ENCODE measurements at places on chromosomes 3 and 15.
A peak's percentile ranks its signal among the peaks of the same experiment; 100 is the strongest.

GRCh38 chr3:57755741-57756527 is at the start of gene SLMAP:
SLMAP (plus strand) TSS chr3:57756309; CDS start chr3:57757652, 1,343 bp downstream.
- peak; percentile 97 for DNase-seq

GRCh38 chr3:140850210-140850955 is 91.3 kb upstream of the SLC25A36 start:
- DNase-seq = no peak

DNA sequence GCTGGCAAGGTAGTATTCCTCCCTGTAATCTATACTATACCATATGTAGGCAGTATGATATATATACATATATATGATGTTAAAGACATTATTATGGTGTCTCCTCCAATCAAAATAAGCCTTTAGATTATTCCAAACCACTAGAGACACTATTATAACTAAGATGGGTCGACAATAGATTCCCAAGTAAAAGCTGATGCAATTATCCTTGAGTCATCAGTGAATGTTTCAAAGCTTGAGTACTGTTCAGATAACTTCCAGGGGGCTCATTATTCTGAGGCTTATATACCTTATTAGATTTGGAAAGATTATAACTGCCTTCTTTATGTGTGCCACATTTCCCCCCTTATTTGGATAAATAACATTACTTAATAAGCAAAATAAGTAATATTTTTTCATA is 11.9 kb upstream of the C3orf38 start:
- DNase-seq = no peak

DNA sequence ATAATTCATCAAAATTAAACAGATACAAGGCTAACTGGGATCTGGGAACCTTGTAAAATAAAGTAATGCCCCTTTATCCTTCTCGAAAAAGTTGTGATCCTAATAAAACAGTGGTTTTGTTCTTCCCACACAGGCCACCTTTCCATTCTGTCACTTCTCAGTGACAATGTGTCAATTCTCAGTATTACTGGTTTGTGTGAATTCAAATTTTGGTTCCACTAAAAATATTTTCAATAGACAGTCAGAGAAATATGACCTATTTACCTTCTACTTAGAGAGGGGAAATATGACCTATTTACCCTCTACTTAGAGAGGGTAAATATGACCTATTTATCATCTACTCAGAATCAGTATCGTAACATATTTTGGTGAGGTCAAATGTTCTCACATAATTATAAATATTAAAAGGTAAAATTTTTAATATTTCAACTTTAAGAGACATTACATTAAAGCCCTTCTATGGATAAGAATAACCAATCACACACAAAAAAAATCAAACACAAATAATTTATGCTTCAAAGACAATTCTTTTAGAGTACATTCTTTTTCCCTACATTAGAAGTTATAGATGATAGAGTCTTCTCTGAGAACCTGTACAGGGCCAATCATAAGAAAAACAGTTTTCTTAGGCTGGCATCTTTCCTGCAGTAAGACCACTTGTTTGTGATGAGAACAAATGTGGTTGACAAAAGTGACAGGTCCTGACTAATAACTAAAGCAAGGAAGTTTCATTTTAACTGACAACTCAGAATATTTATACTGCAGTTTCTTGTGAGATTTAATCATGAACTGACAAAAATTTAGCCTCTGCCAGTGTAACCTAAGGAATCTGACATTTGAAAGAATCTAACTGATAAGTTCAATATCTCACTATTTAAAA is 323.3 kb downstream of the DIPK2A start:
- peak; percentile 70 for DNase-seq

GRCh38 chr3:8567784-8568575 is 66.4 kb downstream of the LMCD1 start:
- DNase-seq = no peak

- no peak for DNase-seq
Measured at GRCh38 chr3:68666429-68667136, 265.8 kb downstream of the TAFA4 start.

- no peak for DNase-seq
Measured at GRCh38 chr3:187750006-187750512, 4.8 kb upstream of the BCL6 start.

DNA sequence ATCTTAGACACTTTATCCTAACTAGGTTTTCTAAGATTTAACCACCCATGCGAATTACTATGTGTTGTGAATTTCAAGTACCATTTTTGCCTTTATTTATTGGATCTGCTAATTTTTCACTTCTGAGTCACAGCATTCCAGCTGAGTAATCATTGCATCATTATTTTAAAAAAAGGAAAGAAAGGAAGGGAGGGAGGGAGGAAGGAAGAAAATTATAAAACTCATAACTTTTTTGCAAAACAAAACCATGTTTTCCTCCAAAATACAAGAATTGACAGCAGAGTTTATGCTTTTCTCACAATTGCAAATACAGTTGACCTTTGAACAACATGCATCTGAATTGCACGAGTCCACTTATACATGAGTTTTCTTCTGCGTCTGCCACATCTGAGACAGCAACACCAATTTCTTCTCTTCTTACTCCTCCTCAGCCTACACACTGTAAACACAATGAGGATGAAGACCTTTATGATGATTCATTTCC is 651.4 kb upstream of the NECTIN3 start:
- no peak for DNase-seq

- DNase-seq = no peak
Measured at GRCh38 chr15:75179746-75180140, 21.9 kb upstream of the C15orf39 start.

DNA sequence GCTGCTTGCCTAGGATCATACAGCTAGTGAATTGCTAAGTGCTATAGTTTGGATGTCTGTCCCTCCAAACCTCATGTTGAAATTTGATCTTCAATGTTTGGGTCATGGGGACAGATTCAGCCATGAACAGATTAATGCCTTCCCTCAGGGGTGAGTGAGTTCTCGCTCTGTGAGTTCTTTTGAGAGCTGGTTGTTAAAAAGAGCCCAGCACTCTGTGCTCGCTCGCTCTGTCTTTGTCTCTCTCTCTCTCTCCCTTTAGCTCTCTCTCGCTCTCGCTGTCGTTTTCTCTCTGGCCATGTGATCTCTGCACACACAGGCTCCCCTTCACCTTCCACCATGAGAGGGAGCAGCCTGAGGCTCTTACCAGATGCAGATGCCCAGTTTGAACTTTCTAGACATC is 14.9 kb downstream of the TRH start:
- no peak for DNase-seq

- no peak for DNase-seq
Measured at GRCh38 chr3:143123353-143123984, 3.9 kb downstream of the CHST2 start.

GRCh38 chr15:55715355-55716076 is 27.4 kb downstream of the PRTG start:
- DNase-seq = no peak

GRCh38 chr3:71376911-71377310 is 206.6 kb downstream of the FOXP1 start:
- no peak for DNase-seq

DNA sequence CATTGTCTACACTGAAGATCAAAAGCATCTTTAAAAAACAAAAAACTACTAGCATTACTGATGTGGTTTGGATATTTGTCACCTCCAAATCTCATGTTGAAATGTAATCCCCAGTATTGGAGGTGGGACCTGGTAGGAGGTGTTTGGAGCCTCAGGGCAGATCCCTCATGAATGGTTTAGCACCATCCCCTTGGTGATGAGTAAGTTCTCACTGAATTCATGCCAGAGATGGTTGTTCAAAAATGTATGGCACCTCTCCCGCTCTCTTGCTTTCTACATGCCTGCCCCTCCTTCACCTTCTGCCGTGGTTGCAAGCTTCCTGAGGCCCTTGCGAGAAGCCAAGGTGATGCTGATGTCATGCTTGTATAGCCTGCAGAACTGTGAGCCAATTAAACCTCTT is 136.6 kb upstream of the FHIT start:
- no peak for DNase-seq

DNA sequence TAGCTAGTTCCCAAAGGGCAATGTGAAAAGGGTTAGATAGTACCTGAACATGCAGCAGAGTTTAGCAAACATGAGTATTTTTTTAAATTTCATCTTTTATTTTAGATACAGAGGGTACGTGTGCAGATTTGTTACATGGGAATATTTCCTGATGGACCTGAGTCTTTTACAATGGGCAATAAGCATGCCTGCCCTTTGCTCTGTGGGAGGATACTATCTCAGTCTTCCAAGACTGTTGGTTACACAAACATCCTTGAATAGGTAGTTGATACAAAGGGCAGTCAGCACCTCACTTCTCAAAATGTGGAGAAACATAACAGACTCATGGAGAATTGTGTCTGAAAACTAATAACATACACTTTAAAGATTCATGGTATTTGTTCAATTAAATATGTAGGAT is 103.3 kb downstream of the GOLIM4 start:
- DNase-seq = no peak

GRCh38 chr3:64011685-64012084 is 11.6 kb downstream of the PSMD6 start:
- DNase-seq = no peak

DNA sequence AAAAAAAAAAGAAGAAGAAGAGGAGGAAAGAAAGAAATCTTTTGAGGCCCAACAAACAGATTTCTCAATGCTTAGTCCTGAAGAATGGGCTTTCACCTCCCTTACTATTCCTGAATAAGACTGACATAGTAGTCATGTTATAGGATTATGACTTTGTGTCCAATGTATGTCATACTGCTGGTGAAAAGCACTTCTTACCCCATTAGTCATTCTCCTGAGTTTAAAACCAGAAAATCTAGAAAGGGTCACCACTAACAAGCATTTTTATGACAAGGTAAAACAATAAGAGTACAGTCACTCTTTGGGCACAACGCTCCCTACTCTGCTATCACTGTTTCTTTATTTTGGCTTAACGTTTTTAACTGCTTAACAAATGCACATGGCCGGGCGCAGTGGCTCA is 88.2 kb downstream of the IGSF11 start:
- no peak for DNase-seq

DNA sequence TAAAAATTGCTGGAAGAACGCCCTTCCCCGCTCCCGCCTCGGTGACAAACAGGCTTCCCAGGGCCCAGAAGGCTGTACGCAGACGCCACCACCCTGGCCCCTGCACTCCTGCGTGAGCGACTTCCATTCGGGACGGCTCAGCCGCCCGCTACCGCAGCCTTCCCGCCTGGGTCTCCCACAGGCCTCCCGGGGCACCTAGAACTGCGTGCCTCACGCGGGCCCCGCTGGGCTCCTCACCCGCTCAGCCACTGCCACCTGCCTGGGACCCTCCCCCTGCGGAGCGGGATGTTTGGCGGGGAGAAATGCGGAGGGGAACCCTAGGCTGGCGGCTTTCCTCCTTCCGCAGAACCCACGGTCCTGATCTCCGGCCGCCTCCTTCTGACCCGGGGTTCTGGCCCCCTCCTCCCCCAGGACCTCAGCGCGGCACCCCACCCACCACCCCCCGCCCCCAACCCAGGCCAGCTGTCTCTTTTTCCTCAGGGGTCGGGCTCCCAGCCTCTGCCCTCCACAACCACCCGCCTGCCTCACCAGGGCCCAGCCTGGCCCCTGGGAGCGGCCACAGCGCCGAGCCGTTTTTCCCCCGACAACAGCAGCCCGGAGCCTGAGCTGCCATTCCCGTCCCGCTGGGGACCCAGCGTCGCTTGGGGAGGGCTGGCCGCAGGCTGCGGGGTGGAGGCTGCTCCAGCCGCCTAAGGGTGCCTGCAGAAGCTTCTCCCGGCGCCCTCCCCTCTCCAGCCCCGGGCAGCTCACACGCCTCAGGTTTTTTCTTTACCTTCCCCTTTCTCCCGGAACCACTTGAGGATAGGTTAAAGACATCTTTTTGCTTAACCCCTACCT is 27.6 kb upstream of the RAB7A start:
- DNase-seq = no peak

DNA sequence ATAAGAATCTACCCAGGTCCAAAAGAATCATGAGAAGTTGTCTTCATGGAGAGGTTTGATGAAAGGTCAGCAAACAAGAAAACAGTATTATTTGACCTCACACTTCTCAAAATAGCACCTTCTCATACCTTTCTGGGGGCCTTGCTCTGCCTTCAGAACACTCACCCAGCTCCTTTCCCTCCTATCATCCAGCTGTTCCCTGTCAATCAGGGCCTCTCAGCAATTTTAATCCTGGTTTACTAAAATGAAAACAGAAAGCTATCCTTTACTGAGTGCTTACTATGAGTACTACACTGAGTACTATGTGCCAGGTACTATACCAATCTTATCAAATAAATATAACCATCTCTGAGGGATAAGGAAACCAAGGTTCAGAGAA is 138.6 kb downstream of the GAP43 start:
- no peak for DNase-seq

Data from activated CD4-positive, alpha-beta T cell treated with anti-CD3 and anti-CD28 coated beads, Interleukin-2, Interleukin-4, amounts not matched to agents 100 ng/mL and 50 ng/mL, durations not matched to agents 16 hours and 8 hours (primary cell).